ENCODE measurements at places on chromosomes 11 and 22. TPM values are rescaled to one million over a fixed set of nuclear protein-coding genes. Genes with fewer than 3 reads are reported as not detected.

The OR52A1 gene
- total RNA-seq = not detected

The HORMAD2 gene
- not detected for total RNA-seq

The SCGB1C1 gene
- not detected for total RNA-seq

The CXCR5 gene
- total RNA-seq = not detected

The SERHL2 gene
- 0.48 TPM for total RNA-seq

The TCF20 gene
- 23.7 TPM for total RNA-seq

The OR52N4 gene
- total RNA-seq = not detected

The TPH1 gene
- total RNA-seq = under 0.01 TPM

The OR51I1 gene
- total RNA-seq = not detected

The TSPO gene
- total RNA-seq = 235 TPM

The TRIM68 gene
- total RNA-seq = 5.3 TPM

The FAM111A gene
- 19.2 TPM for total RNA-seq

The AIP gene
- total RNA-seq = 70.7 TPM

The PKP3 gene
- 5.2 TPM for total RNA-seq

The INS gene
- total RNA-seq = not detected

The PPM1F gene
- 25.7 TPM for total RNA-seq

The HTR3B gene
- not detected for total RNA-seq

The BTBD18 gene
- total RNA-seq = not detected

The MUC5B gene
- not detected for total RNA-seq

The EXPH5 gene
- total RNA-seq = 1.7 TPM

The ADM gene
- total RNA-seq = 131 TPM

The ARHGAP42 gene
- total RNA-seq = 7.6 TPM

The PGA5 gene
- total RNA-seq = not detected

The C11orf21 gene
- total RNA-seq = not detected

The APOL5 gene
- not detected for total RNA-seq

The CALCA gene
- total RNA-seq = not detected

The MS4A1 gene
- not detected for total RNA-seq

The PATE4 gene
- total RNA-seq = not detected

The GLB1L3 gene
- total RNA-seq = not detected

The OR8B3 gene
- not detected for total RNA-seq

The POTEH gene
- total RNA-seq = not detected

The C1QTNF5 gene
- total RNA-seq = 11.9 TPM

The SCGB1A1 gene
- total RNA-seq = not detected

The OR5B2 gene
- not detected for total RNA-seq

The ARHGAP8 gene
- 2.6 TPM for total RNA-seq

The MRGPRD gene
- not detected for total RNA-seq

The NR1H3 gene
- 32.5 TPM for total RNA-seq

The HEPN1 gene
- total RNA-seq = not detected

The SSTR3 gene
- total RNA-seq = under 0.01 TPM

The ZW10 gene
- total RNA-seq = 11.9 TPM

The OR8D4 gene
- total RNA-seq = not detected

The KCNK4 gene
- not detected for total RNA-seq

The ANGPTL5 gene
- not detected for total RNA-seq

The MMP12 gene
- total RNA-seq = not detected

The ALDH3B1 gene
- total RNA-seq = 47.0 TPM

The ALKBH8 gene
- 6.5 TPM for total RNA-seq

The SAA4 gene
- total RNA-seq = not detected

The TPST2 gene
- total RNA-seq = 21.9 TPM

The TXNRD2 gene
- 21.2 TPM for total RNA-seq

The PKDREJ gene
- not detected for total RNA-seq

The LUZP2 gene
- total RNA-seq = 1.5 TPM

The OSBPL5 gene
- total RNA-seq = 37.8 TPM

The OR51E2 gene
- not detected for total RNA-seq

The SLC5A1 gene
- not detected for total RNA-seq

Measured in epithelial cell of alveolus of lung (primary cell).